ENCODE measurements at places on chromosomes 7 and 10.

DNA sequence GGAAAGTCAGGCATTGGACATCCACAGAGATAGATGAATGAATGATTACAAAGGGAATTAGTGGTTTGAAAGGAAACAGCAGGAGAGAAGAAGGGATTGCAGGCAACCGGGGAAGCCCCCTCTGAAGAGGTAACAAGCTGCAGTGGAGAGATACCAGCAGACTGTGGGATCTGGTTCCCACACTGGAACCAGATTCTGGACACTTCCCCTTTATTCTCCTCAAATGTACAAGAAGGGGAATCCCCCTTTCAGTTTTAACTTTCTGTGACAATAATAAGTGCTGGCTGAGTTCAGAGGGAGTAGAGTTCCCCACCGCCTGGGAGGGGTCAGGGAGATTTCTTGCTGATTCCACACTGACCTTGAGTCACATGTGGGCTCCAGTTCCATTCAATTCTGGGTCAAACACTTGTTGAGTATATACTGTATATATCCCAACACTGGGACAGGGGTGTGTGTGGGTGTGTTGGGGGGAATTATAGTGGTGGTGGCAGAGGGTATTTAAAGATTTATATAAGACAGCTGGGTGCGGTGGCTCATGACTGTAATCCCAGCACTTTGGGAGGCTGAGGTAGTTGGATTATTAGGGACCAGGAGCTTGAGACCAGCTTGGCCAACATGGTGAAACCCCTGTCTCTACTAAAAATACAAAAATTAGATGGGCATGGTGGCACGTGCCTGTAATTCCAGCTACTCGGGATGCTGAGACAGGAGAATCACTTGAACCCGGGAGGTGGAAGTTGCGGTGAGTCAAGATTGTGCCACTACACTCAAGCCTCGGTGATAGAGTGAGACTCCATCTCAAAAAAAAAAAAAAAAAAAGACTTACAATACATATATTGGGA lies 16.5 kb upstream of the DDIT4 start:
- no peak for DNase-seq

- DNase-seq, result no peak
Measured at GRCh38 chr7:17099083-17099973, 199.1 kb upstream of the AHR start.

- DNase-seq, result no peak
Measured at GRCh38 chr7:137717811-137718271, 128.9 kb downstream of the DGKI start.

DNA sequence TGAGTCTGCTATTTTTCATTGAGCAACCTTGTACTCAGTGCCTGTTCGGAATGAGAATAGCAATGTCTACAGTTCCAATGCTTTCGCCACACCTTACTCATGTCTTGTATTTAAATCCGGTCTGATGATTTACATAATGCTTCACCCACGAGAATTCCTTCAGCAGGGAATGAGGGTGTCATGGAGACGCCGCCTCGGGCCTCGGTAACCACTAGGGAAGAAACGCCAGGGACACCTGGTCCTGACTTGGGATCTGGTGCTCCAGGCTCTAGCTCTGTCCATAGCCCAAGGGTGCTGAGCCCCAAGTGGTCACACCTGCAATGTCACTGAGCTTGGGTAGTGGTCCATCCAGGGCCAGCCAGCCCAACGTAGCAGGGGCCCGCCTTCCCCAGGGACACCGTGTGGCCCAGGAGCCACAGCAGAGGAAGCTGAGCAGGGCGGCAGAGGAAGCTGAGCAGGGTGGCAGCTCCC lies 37.4 kb downstream of the PRKAG2 start:
- DNase-seq, result no peak

- DNase-seq, result no peak
Measured at GRCh38 chr7:95264363-95264891, 59.9 kb downstream of the PON1 start.

- no peak for DNase-seq
Measured at GRCh38 chr10:31708474-31708873, 220.2 kb downstream of the ARHGAP12 start.

DNA sequence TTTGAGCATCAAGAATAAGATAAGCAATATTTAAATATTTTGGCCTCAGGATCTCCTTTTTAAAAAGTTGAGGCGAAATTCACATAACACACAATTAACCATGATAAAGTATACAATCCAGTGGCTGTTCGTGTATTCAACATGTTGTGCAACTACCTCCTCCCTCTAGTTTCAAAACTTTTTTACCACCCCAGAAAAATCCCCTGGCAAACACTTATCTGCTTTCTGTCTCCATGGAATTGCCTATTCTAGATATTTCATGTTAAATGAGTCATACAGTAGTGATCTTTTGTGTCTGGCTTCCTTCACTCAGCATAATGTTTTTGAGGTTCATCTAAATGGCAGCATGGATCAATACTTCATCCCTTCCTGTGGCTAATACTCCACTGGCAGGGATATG lies 31.8 kb upstream of the IL15RA start:
- DNase-seq, result no peak

DNA sequence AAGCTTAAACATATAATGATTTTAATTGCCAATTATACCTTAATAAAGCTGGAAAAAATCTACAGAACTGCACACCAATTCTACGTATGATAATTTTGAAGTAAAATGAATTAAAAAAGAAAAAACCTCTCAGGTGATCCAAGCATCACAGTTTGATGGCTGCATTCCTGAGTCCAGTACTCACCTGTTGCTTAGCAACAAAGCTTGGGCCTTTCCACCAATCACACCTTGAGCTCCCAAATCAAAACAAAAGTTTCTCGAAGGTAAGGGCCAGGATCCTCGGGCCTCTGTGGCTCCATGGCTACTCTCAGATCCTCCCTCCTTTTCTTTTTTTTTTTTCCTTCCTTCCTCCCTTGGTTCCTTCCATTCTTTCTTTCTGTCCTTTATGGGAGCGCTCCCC lies 137.2 kb upstream of the PCBD1 start:
- no peak for DNase-seq

DNA sequence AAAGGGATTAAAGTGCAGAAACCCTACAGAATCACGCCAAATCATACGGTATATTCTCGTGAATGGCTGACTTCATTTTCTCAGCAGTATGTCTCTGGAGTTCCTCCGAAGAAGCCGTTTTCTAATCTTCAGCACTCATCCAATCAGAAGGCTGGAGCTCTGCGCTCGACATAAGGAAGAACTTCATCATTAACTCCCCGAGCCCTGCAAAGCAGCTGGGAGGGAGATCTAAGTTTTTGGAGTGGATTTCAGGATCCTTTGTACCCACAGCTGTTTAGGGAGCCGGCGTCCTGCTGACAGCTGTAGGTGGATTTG lies 40.7 kb upstream of the SDK1 start:
- no peak for DNase-seq

- DNase-seq, result no peak
Measured at GRCh38 chr7:98249106-98249505, 2.9 kb downstream of the TECPR1 start.

GRCh38 chr7:158997110-158997453 lies 140.7 kb downstream of the DYNC2I1 start:
- no peak for DNase-seq

DNA sequence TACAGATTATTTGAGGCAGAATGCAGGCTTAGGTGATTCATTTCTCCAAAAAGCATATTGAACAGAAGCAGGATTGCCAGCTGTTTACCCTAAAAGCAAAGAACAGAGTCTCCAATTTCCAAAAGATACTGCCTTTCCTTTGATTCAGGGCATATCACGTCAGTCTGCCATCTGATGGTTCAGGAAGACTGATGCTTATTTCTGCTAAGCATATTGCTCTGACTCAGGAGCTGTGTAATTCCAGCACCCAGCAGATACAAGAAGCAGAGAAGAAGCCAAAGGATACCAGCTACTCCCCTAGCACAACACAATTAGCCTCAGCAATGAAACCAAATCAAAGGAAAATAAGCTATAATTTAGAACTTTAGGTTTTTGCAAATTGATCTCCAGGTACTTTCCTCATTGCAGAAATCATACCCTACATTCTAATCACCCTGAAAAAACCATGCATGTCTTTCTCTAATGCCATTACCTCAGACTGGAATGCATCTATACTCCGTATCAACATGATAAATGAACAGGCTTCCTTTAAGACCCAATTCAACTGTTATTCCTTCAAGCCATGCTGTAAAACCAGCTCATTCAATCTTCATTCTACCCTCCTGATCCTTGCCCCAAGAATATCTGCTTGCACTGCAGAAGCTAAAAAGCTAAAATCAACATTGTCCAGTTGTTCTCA lies 55.1 kb downstream of the ABI1 start:
- DNase-seq, result no peak

DNA sequence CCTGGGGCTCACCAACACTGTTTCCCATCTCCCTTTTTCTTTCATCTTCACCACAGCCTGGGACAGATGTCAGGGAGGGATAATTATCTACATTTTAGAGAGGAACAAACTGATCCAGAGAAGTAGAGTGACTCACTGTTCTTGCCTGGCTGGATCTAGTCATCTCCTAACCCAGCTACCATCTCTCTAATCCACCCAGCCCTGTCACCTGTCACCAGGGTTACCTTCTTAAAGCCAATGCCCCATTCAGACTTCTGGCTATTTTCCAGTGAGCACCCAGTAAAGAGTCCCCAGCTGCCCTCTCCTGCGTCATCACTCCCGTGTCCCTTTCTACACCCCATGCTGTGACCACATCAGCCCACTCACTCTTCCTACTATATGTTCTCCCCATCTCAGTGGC lies 68.4 kb upstream of the DUSP5 start:
- DNase-seq, result no peak

DNA sequence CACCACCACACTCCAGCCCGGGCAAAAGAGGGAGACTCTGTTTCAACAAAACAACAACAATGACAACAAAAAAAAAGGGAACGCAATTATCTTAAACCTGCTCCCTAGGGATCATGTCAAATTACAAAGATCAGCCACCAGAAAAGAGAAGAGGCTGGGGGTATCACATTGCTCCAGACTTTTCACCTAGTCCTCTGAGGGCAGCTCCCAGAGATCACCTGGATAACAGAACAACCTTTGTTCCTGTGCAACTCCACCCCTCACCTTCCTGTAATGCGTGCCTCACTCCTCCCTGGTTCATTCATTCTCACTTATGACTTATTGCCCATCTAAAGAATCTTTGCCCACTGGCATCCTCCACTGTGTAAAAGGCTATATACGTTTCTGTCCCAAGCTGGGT lies 31.8 kb downstream of the SVOPL start:
- no peak for DNase-seq

DNA sequence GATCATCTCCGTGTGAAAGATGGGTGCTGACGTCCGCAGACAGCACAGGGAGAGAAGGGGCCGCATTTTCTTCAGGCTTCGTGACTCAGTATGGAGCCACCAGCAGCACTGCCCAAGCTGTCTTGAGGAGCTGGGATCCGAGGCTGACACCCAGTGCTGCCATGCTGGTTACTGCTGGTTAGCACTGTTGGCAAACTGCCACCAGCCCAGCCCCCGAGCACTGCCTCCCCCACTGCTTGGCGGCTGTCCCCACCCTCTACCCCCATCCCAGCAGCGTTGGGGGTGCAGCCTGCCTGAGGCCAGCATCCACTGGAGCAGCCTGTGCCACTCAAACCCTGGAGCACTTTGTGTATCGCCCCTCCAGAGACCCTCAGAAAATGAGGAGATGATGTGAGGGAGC lies 35.8 kb upstream of the EN2 start:
- DNase-seq, result no peak

- DNase-seq, result no peak
Measured at GRCh38 chr10:24261627-24262026, 52.7 kb downstream of the KIAA1217 start.

- no peak for DNase-seq
Measured at GRCh38 chr10:130244928-130245495, 108.8 kb downstream of the GLRX3 start.

All from GM04504 (cell line).